ENCODE measurements at places on chromosomes 2 and 18. TPM values are rescaled to one million over a fixed set of nuclear protein-coding genes. Genes with fewer than 3 reads are reported as not detected.

- no peak for DNase-seq
- H3K4me1 ChIP-seq: no peaks in the 10 kb centered on the region
- peaks cover 12% of the 10 kb centered on the region for H3K27me3 ChIP-seq
Measured at GRCh38 chr18:32867936-32868335, 95.1 kb upstream of the KLHL14 start.

GRCh38 chr18:62760403-62760734 lies 45.0 kb downstream of the PHLPP1 start:
- DNase-seq: no peak
- peaks cover 42% of the 10 kb centered on the region for H3K4me1 ChIP-seq
- peaks cover 4% of the 10 kb centered on the region for H3K36me3 ChIP-seq
- H3K4me3 ChIP-seq: peak overlapping the region; percentile 27

The PTMA gene
- total RNA-seq: 709 TPM

DNA sequence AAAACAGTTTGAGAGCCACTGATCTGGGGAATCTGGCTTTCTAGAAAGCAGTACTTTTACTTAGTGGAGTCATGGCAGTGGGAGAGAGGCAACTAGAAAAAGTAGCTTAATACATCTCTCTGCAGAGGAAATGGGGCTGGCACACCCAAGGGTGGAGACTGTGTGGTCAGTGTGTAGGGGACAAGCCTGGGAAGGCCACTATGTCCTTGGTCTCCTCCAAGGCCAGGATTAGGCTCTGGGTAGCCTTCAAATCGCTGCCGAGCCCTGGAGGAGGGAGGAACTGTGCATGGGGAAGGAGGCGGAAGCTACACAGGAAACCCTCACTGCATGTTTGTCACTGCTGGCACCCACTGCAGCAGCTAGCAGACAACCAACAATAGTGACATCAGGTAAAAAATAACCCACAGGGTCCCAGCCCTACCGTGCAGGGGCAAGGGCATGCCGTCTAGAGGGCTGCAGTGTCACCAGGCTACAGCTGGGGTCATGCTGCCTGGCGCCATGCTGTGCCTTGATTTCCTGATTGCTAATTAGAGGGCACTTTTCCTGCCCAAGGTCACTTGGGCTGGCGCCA lies 34.8 kb downstream of the LBH start:
- no peaks in the 10 kb centered on the region for H3K27me3 ChIP-seq
- peak overlapping the region; percentile 88 for H3K27ac ChIP-seq
- no peak for DNase-seq
- H3K36me3 ChIP-seq: peaks cover under 1% of the 10 kb centered on the region

GRCh38 chr18:36638224-36638623 lies 190.6 kb downstream of the TPGS2 start:
- H3K36me3 ChIP-seq: no peaks in the 10 kb centered on the region
- H3K27me3 ChIP-seq: no peaks in the 10 kb centered on the region
- no peak overlapping the region for H3K4me3 ChIP-seq
- H3K27ac ChIP-seq: no peak overlapping the region

GRCh38 chr2:10412380-10412779 lies 35.7 kb downstream of the ODC1 start:
- H3K4me1 ChIP-seq: peaks cover 52% of the 10 kb centered on the region
- no peak overlapping the region for H3K27ac ChIP-seq
- no peak overlapping the region for H3K4me3 ChIP-seq
- H3K36me3 ChIP-seq: peaks cover 4% of the 10 kb centered on the region

DNA sequence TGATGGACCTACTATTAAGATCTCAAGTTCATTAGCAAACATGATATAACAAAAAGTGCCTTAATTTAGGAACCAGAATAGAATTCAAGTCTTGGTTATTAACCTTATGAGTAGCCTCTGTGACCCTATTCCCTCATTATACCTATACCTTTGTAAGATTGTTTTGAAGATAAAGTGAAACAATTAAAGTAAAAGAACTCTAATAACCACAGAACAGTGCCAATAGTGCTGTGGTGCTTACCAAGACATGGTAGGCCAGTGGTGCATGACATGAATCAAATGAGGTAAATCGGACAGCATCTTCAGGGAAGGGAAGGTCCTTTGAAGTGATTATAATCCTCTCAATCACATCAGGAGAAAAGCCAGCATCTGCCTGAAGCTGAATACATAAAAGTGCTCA lies 36.4 kb downstream of the METTL4 start:
- no peaks in the 10 kb centered on the region for H3K27me3 ChIP-seq
- no peak overlapping the region for H3K27ac ChIP-seq
- H3K4me3 ChIP-seq: no peak overlapping the region
- DNase-seq: no peak
- H3K36me3 ChIP-seq: peaks cover 25% of the 10 kb centered on the region

Data from osteocyte (in vitro differentiated cells).